Activated CD8-positive, alpha-beta memory T cell treated with anti-CD3 and anti-CD28 coated beads, Interleukin-2, amount 50 U/mL, for 4 hours (primary cell): ENCODE measurements at places on chromosomes 3 and 15.

GRCh38 chr15:70060993-70061305 is 36.8 kb downstream of the TLE3 start:
- DNase-seq, result no peak

GRCh38 chr3:39156421-39156820 is 3.0 kb upstream of the CSRNP1 start:
- no peak for DNase-seq

DNA sequence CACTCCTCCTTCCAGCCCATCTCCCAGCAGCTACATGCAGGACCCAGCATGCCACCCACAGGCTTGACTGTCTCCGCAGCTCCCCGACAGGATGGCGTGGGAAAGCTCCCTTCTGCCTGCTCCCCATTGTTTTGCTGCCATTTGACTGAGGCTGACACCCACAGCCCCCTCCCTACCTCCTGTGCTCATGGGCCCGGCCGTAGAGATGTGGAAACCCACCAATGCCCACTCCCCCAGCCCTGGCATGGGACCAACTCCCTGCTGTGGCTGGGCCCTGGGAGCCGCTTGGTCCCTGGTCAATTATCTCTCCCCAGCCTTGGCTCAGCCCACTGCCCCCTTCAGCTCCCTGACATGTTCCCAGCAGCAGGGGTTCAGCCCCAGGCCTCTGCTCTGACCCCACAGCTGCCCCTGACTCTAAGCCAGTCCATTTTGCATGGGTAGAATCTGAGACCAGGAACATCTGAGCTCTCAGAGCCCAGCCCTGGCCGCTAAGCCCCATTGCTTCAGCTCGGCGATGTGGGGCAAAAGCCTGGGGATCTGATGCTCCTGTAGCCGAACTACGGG is 8.2 kb downstream of the C3orf22 start:
- no peak for DNase-seq

DNA sequence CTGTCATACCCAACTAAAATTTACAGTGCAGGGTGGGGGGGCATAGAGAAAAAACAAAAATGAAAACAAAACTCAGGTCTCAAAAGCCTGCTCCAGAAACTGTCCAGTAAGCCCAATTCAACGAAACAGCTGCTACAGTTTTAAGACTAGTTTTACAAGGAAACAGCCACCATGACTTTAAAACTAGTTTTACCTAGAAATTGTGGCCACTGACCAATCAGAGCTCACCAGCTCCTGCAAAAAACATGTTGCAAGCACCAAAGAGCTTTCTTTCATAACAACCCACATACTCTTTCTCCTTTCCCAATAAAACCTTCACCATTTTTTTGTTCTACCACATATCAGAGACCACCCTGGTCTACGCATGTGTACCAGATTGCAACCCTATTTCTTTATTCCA is 7.3 kb upstream of the CFAP91 start:
- DNase-seq, result no peak

GRCh38 chr3:183904833-183905780 is 20.4 kb upstream of the PARL start:
- no peak for DNase-seq

DNA sequence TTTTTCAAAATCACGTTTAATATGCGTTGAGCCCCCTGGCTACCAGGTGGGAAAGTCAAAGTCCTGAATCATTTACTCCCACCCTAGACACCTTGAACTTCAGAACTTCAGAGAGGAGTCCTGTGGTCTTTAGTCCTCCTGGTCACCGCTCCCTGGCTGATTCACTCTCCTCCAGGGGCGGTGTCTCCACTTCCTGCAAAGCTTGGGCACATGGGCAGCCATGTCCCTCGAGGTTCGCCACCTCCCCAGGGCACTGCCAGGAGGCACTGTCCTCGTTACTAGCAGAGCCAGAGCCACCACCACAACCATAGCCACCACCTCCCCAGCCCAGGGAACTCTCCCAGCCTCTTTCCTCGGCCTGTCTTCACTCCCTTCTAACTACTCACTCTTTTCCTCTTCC is 31.0 kb downstream of the LOXL1 start:
- DNase-seq, result no peak

- DNase-seq, result no peak
Observed at GRCh38 chr15:37375519-37375918, 275.2 kb upstream of the MEIS2 start.

DNA sequence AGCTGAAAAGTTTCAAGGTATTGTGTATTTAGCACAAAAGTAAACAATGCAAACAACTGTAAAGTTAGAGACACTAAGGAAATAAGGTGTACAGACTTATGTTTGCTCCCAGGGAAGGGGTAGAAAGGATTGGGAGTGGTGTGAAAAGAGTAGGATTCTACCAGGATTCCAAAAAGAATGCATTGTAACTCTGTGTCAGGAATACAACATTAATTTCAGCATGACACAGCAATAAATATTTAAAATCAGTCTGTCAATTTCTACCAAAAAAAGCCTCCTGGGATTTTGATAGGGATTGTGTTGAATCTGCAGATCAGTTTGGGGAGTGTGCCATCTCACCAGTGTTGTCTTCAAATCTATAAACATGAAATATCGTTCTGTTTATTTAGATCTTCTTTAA is 73.4 kb downstream of the LRRC28 start:
- no peak for DNase-seq

DNA sequence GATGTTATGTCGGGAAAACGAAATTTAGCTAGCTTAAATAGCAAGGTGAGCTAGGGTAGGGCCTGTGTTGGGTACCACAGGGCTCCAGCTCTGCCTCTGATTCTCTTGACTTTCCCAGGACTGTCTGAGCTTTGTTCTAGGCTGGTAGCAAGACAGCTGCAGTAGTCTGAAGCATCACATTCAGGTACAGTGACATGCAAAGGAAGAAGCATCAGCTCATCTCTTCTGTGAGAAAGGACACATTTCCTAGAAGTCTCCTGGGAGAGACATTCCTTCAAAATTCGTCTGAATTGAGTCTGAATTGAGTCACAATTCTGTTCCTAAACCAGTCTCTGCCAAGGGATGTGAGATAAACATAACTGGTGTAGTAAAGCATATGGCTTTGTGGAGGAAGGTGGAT is 8.5 kb upstream of the UBXN7 start:
- no peak for DNase-seq

DNA sequence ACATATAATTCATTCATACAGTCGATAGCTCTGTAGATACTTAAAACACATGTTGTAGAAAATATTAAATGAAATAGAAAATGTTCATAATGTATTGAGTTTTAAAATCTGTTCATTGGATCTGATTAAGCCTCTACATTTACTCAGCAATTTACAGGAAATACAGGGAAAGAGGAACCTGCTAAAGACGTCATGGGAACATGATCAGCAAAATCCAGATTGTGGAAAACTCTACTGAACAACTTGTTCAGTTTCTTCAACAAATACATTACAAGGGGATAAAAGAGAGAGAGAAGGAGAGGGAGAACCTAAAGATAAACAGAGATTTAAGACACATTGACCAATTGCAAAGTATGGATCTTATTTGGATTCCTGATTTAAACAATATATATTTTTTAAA is 46.7 kb downstream of the KLHL6 start:
- no peak for DNase-seq

DNA sequence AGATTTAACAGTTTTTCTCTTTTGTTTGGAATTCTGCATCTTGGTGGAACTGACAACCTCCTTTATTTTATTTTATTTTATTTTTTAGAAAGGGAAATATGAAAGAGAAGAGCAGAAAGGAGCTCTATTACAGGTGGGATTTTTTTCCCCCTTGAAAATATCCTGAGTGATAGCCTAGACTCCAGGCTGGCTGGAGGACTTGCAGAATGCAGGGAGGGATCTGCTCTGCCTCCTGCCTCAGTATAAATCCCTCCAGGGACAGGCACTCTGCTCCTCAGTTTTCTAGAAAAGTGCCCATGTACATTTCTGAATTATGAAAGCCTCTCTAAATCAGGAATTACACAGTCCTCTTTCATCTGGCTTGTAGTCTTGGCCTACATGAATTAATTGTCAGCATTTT is 173.7 kb downstream of the TMEM108 start:
- DNase-seq, result no peak

DNA sequence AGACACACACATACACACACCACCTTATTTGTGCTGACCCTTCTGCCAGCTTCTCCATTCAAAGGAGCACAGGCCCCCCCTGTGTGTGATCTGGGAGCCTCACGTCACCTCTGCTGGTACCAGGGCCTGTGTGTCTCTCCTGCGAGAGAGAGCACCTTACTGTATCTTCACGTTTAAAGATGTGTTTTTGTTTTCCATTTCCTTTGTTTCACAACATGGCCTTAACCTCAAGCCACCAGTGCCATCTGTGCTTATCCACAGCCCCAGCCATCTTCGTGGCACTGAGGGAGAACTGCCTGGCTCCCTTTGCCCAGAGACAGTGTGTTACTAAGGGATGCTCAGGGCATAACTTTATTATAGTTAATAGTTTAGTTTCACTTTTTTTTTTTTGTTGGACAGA is 52.3 kb downstream of the ABHD2 start:
- no peak for DNase-seq

DNA sequence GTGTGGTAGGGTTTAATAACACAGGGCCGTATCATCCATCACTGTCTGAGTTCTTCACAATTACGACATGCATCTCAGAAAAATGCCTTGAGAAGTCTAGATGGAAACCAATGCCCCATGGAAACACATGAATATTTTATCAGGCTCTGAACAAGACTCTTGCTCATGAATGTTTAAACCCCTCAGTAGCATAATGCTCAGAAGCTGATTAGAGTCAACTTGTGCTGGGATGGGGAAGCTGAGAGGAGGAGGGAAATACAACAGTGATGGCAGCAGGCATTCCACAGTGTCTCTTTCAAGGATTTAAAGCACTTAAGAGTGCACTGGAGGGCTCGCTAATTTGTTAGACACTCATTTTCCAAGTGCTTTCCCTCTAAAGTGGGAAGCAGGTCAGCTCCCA is 3.8 kb downstream of the GPR156 start:
- DNase-seq, result no peak

- no peak for DNase-seq
Observed at GRCh38 chr3:177596816-177597271, 399.6 kb upstream of the TBL1XR1 start.

DNA sequence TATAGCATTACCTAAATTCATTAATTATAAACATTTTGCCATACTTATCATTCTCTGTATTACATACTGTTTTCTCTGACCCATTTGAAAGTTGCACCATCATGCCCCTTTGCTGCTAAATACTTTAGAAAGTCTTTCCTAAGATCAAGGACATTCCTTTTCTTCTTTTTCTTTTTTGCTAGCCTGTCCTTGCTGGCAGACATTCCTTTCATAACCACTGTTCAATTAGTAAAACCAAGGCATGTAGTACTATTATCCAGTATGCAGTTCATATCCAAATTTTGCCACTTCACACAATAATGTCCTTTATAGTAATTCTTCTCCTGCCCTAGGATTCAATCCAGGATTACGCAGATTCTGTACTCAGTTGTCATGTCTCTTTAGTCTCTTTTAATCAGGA is 321.0 kb upstream of the C2CD4B start:
- no peak for DNase-seq

DNA sequence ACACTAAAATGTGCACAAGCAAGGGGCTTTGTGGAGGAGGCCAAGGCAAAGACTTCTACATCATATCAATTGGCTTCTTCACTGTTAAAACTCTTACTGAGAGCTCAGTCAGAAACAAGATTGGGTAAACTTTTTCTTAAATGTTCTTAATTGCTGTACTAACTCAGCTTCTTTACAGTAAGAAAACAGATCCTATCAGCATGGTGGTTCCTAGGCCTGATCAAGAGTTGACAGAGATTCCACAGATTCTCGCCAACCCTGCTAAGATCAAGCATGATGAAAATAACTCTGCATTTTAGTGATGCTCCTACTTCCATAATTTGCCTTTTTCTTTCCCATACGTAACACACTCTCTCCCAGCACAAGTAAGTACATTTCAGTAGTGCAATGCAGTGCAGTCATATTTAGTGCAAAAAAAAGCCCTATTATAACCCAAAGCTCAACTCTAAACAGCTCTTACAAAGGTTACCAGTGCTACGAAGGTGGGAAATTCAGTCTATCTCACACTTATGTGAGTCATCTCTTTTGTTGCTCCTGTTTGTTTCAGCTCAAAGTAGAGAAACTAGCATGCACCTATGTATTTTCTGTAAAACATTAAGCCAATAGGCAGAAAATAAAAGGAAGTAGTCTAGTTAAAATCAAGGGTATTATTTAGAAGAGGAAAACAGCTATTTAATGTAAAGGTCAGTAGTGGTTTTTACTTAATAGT is 29.9 kb downstream of the TIGIT start:
- no peak for DNase-seq

DNA sequence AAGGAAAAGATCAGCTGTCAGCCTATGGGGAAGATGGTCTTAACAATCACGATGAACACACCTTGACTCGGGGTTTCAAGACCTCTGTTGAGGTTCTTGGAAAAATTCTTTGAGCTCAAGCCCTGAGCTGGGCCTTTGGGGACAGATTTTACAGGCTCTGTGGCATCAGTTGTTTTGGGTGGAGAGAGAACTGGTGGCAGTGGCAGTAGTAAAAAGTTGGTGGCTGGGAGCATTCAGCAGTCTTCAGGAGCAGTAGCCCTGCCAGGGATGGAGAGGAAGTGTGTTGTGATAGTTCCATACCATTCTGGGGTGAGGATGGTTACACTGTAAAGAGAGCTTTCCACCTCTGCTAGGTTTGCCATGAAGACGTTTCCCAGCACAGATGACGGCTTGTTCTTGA is 4.9 kb upstream of the KY start:
- DNase-seq, result no peak

DNA sequence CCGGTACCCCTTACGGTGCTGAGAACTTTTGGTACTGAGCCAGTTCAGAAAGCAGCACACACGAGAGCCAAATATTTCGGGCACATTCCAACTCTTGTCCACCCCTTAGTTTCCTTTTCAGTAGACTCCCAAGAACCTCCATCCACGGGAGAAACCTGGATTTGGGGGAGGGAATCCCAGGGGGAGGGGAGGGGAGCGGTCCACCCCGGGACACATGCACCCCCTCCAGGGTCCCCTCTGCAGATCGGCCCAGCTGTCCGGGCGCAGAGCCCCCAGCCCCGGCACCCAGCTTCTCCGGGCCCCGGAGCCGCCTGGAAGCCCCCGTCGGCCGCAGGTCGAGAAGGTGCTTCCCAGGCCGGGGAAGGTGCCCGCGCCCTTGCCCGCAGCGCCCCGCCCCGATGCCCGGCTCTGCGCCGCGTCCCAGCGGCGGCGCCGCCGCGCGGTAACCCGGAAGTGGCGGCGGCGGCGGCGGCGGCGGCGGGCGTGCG is 455 bp upstream of the ABHD17C start:
- peak; percentile 37 for DNase-seq

GRCh38 chr15:81948222-81948621 is 97.6 kb downstream of the MEX3B start:
- DNase-seq, result no peak

GRCh38 chr3:33093847-33094246 is 3.1 kb downstream of the GLB1 start:
- DNase-seq, result no peak

GRCh38 chr3:151425627-151426340 is 35.1 kb downstream of the IGSF10 start:
- DNase-seq, result no peak

GRCh38 chr15:89599021-89599420 is 23.8 kb downstream of the TICRR start:
- no peak for DNase-seq

- DNase-seq, result no peak
Observed at GRCh38 chr15:41693757-41694156, 33.6 kb downstream of the MGA start.

- DNase-seq, result no peak
Observed at GRCh38 chr3:88824666-88825564, 282.5 kb upstream of the EPHA3 start.
